ENCODE measurements at places on chromosomes 1 and 21. TPM values are rescaled to one million over a fixed set of nuclear protein-coding genes. Genes with fewer than 3 reads are reported as not detected.

GRCh38 chr21:36208326-36209013 is 51.8 kb downstream of the DOP1B start:
- no peaks in the 10 kb centered on the region for H3K27me3 ChIP-seq
- H3K4me1 ChIP-seq = peaks cover 14% of the 10 kb centered on the region
- no peak overlapping the region for H3K4me3 ChIP-seq
- peaks cover 37% of the 10 kb centered on the region for H3K36me3 ChIP-seq

DNA sequence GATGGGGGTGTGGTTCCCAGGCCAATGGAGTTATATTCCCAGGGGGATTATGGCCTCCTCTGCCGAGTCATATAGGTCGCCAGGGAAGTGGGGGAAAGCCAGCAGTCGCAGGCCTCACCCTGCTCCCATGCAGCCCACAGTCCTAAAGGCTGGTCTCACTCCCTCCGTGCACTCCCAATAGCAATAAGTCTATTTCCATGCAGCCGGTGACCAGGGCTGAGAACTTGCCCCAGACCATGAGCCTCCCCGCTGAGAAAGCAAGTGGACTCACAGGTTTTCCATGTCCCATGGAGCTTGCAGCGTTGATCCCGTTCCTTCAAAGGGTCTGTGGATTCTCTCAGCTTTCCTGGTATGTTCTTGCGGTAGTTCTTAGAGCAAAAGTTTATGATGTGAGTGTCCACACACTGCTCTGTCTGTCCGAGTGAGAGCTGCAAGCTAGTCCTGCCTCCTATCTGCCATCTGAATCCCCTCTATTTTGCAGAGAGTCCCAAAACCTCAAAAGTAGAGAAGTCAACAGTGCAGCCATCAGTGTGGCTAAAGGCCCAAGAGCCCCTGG is 81.7 kb upstream of the TMPRSS2 start:
- H3K27me3 ChIP-seq = peaks cover 5% of the 10 kb centered on the region
- no peak overlapping the region for H3K27ac ChIP-seq
- H3K4me1 ChIP-seq = no peaks in the 10 kb centered on the region
- no peak overlapping the region for H3K4me3 ChIP-seq
- no peak for DNase-seq

GRCh38 chr1:98903726-98904125 is 100.9 kb downstream of the PLPPR5 start:
- H3K27me3 ChIP-seq = no peaks in the 10 kb centered on the region
- H3K27ac ChIP-seq = no peak overlapping the region
- no peaks in the 10 kb centered on the region for H3K4me1 ChIP-seq
- no peak overlapping the region for H3K4me3 ChIP-seq
- H3K36me3 ChIP-seq = no peaks in the 10 kb centered on the region
- DNase-seq = no peak

GRCh38 chr1:169426174-169426705 is 1.0 kb downstream of the CCDC181 start:
- H3K36me3 ChIP-seq = no peaks in the 10 kb centered on the region
- H3K27ac ChIP-seq = no peak overlapping the region
- no peaks in the 10 kb centered on the region for H3K4me1 ChIP-seq

GRCh38 chr1:39525366-39526165 is 34.1 kb downstream of the BMP8A start:
- DNase-seq = no peak
- H3K4me1 ChIP-seq = no peaks in the 10 kb centered on the region
- H3K27me3 ChIP-seq = no peaks in the 10 kb centered on the region
- H3K4me3 ChIP-seq = no peak overlapping the region

DNA sequence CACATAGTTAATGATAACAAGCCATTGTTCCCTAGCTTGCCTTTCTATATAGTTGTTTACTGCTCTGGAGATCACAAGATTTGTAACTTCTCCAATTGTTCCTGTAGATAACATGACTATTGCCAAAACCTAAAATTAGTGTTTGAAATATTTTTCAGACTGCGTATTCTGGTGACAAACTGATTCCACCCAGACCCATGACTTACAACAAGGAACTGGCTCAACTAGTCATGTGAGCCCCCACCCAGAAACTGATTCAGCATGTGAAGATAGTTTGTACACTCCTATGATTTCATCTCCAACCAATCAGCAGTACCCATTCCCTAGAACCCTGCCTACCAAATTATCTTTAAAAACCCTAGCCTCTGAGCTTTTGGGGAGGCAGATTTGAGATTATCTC is 131.4 kb upstream of the BCL9 start:
- DNase-seq = no peak
- H3K27me3 ChIP-seq = no peaks in the 10 kb centered on the region

DNA sequence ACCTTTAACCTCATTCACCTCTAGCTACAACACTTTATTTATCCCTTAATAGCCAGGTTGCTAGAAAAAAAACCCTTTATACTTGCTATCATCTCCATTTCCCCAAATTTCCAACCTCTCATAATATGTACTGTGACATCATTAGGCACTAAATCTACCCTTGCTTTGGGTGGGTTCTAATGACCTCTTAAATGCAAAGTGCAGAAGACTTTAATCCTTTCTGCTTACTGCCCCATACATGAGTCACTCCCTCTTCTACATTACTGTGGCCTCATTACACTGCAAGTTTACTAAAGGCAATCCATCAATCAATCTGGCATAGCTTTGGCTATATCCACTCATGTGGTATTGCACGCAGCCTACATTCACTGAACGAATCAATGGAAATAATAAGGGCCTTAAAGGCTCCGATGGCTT is 353.3 kb downstream of the SMYD3 start:
- no peaks in the 10 kb centered on the region for H3K27me3 ChIP-seq
- no peak overlapping the region for H3K4me3 ChIP-seq
- no peak overlapping the region for H3K27ac ChIP-seq
- H3K4me1 ChIP-seq = no peaks in the 10 kb centered on the region

GRCh38 chr1:75672108-75672507 is 52.4 kb upstream of the ACADM start:
- no peak for DNase-seq
- no peaks in the 10 kb centered on the region for H3K4me1 ChIP-seq
- H3K27ac ChIP-seq = no peak overlapping the region

- peak within 1 kb of the TSS; percentile 94 for H3K4me3 ChIP-seq
- peaks cover 4% of the 10 kb centered on the region for H3K4me1 ChIP-seq
- no peaks in the 10 kb centered on the region for H3K36me3 ChIP-seq
- peak within 1 kb of the TSS; percentile 92 for H3K27ac ChIP-seq
- peak; percentile 75 for DNase-seq
These were observed at the start of gene TARBP1 for GRCh38 chr1:234478481-234479309. TSS of gene TARBP1 (minus strand) at chr1:234479179. CDS start at chr1:234479103, 76 bp downstream.

GRCh38 chr1:165408518-165408917 is 36.4 kb downstream of the RXRG start:
- DNase-seq = no peak
- H3K27ac ChIP-seq = no peak overlapping the region
- H3K36me3 ChIP-seq = peaks cover 19% of the 10 kb centered on the region
- no peak overlapping the region for H3K4me3 ChIP-seq
- H3K27me3 ChIP-seq = no peaks in the 10 kb centered on the region

GRCh38 chr1:56505792-56506743 is 73.3 kb downstream of the PLPP3 start:
- no peak overlapping the region for H3K4me3 ChIP-seq
- H3K4me1 ChIP-seq = peaks cover 48% of the 10 kb centered on the region
- no peaks in the 10 kb centered on the region for H3K36me3 ChIP-seq
- no peak overlapping the region for H3K27ac ChIP-seq
- DNase-seq = peak; percentile 55

DNA sequence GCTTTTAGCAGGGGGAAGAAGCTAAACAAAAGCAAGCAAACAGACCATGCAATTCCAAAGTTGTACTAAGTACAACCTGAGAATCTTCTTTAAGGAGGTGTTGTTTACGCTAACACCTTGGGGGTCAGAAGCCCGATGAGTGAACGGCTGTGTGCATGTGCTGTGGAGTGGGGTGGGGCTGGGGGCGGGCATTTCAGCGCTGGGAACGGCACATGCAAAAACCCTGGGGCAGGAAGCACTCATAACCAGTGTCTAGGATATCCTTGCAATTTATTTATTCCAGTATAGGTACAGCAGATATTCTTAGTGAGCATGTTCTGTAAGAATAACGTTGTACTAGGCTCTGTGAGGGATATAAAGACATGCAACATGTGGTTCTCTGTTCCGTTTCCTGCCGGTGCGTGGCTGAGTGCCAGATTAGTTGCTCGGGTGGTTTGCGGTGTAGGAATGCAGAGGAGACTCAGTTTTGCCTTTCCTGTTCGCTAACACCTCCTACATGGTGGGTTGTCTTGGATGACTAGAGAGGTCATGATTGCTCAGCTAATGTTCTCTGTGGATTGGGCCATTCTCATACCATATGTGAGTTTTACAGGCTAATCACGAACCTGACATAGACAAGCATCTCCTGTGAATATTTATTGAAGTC is 3.7 kb downstream of the FASLG start:
- peak; percentile 58 for DNase-seq
- H3K27ac ChIP-seq = no peak overlapping the region
- H3K4me1 ChIP-seq = no peaks in the 10 kb centered on the region
- no peaks in the 10 kb centered on the region for H3K36me3 ChIP-seq

GRCh38 chr1:222861062-222861461 is 46.2 kb downstream of the DISP1 start:
- H3K27me3 ChIP-seq = no peaks in the 10 kb centered on the region
- H3K36me3 ChIP-seq = no peaks in the 10 kb centered on the region
- no peak overlapping the region for H3K4me3 ChIP-seq
- no peak for DNase-seq
- H3K27ac ChIP-seq = no peak overlapping the region

DNA sequence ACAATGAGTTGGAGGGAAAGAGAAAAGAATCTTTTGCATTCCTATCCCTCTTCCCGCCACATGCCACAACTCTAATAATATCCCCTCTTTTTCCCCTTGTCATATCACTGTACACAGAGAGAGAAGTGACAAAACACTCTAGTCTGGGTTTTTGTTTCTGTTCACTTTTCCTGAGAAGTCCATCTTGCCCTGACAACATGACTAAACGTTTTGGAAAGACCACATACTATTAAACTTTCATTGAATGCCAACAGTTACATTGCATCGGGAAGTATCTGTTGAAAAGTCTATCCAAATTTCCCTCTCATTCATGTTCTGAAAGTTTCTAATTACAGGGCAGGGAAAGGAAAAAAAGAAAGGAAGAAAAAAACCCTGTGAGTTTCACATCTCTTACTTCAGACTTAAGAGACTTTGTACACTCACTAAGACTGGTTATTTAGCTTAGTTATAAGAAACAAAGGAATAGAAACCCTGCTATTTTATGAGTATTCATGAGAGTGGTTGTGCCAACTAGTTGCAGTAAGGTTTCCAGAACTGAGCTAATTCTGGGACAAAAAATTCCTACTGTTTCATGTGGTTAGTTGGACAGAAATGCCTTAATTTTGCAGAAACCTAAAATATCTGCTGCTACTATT is 16.9 kb downstream of the PLA2G4A start:
- no peak for DNase-seq
- H3K4me1 ChIP-seq = no peaks in the 10 kb centered on the region
- no peaks in the 10 kb centered on the region for H3K36me3 ChIP-seq
- H3K4me3 ChIP-seq = no peak overlapping the region
- no peaks in the 10 kb centered on the region for H3K27me3 ChIP-seq

DNA sequence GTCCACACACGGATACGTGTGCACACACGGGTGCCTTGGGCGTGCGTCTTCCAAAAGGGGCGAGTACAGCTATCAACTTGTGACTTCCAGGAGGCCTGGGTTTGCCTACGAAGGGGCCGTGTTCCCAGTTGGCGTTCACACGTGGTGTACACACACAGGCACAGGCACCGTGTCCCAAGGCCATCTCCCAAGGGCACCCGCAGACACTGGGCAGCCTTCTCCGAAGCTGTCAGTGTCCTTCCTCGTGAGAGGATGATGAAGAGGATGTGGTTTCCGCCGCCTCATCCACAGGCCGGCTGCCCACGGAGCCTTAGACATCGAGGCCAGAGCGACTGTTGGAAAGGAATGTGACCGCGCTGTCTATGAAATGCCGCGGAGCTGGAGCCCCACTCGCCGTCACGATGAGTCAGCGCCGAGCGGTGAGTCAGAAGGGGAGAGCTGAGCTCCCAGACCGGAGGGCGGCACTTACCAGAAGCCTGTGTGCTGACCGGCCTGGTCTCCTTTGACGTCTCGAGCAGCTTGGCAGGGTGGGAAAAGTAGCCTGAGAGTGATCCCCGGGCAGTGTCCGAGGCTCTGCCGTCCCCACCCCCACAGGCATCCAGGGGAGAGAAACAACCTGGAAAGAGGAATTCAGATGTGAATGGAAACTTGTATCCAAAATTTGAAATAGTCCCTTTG is 141.4 kb upstream of the ARHGEF16 start:
- DNase-seq = peak; percentile 95
- no peaks in the 10 kb centered on the region for H3K36me3 ChIP-seq
- no peaks in the 10 kb centered on the region for H3K27me3 ChIP-seq
- peak overlapping the region; percentile 78 for H3K27ac ChIP-seq
- peak overlapping the region; percentile 13 for H3K4me3 ChIP-seq

DNA sequence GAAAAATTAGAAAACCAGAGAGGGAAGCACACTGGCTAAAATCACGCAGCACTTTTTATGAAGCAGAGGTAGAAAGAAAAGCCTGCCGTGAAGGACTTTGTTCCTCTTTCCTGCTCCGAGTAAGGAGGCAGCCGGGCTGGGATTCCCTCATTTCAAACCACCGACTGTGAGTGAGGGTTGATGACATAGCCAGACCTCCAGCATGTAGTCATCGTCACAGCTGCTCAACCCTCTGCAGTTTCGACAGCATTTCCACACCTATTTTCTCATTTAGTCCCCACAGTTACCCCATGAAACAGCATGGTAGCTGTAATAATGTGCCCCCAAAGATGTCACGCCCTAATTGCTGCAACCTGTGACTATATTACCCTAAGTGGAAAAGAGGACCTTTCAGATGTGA is 35.3 kb downstream of the FCRL5 start:
- H3K36me3 ChIP-seq = no peaks in the 10 kb centered on the region
- no peak overlapping the region for H3K4me3 ChIP-seq
- no peaks in the 10 kb centered on the region for H3K4me1 ChIP-seq
- H3K27me3 ChIP-seq = no peaks in the 10 kb centered on the region

GRCh38 chr1:212678456-212679410 is 20.9 kb downstream of the BATF3 start:
- no peak overlapping the region for H3K27ac ChIP-seq
- H3K27me3 ChIP-seq = no peaks in the 10 kb centered on the region
- H3K36me3 ChIP-seq = no peaks in the 10 kb centered on the region
- H3K4me3 ChIP-seq = no peak overlapping the region

DNA sequence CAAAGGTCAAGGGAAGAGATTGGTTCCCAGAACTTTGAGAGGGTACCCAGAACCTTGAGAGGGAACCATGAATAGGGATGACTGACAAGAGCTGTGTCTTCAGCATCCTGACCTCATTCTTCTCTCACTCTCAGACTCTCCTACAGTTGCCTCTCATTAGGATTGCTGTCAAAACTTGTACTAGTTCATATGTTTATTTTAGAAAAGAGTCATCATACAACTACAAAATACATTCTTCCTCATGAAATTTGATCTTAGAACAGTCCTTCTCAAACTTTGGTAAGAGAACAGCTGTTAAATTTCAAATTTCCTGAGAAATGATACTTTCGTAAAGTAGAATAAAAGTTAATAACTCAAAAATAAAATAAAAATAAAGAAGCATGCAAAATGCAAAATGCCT is 161.4 kb upstream of the ZRANB2 start:
- no peaks in the 10 kb centered on the region for H3K4me1 ChIP-seq
- no peaks in the 10 kb centered on the region for H3K36me3 ChIP-seq
- no peaks in the 10 kb centered on the region for H3K27me3 ChIP-seq
- DNase-seq = no peak
- no peak overlapping the region for H3K4me3 ChIP-seq

Gene PWP2
- 2.6 TPM for total RNA-seq

Gene NPPB
- not detected for total RNA-seq

Gene CRTC2
- total RNA-seq = 27.3 TPM

Gene PRAMEF9
- not detected for total RNA-seq

Gene SETD4
- 8.7 TPM for total RNA-seq

Gene PFKFB2
- 36.0 TPM for total RNA-seq

Gene RGL1
- total RNA-seq = 3.9 TPM

Gene DEPDC1
- total RNA-seq = not detected

Gene SPRR1B
- not detected for total RNA-seq

Gene GPR25
- not detected for total RNA-seq

Gene IL23R
- not detected for total RNA-seq
